ENCODE measurements at places on chromosomes 7 and 10. TPM values are rescaled to one million over a fixed set of nuclear protein-coding genes. Genes with fewer than 3 reads are reported as not detected.

ITPRID1 gene
- total RNA-seq: not detected

- no peak for DNase-seq
Observed at GRCh38 chr10:122363311-122363710, 11.2 kb upstream of the PLEKHA1 start.

DNA sequence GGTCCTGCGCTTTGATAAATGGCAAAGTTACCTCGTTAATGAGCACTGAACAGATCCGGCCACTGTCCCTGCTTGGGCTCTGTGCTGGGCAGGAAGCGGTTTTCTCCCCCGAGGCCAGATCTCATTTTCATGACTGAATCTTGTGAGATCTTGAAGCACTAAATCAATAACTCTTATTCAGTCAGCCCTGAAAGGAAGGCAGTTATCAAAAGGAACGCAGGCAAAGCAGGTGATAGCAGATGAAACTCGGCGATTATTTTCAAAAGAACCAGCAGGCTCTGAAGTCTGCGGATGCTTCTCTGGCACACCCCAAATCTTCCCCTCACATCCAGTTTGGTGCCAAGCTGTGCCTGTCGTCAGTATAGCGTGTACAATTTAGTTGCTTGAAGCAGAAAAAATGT, 228.7 kb downstream of the BAMBI start:
- DNase-seq: no peak

- DNase-seq: no peak
Observed at GRCh38 chr7:31699050-31699449, 12.0 kb downstream of the PPP1R17 start.

DNA sequence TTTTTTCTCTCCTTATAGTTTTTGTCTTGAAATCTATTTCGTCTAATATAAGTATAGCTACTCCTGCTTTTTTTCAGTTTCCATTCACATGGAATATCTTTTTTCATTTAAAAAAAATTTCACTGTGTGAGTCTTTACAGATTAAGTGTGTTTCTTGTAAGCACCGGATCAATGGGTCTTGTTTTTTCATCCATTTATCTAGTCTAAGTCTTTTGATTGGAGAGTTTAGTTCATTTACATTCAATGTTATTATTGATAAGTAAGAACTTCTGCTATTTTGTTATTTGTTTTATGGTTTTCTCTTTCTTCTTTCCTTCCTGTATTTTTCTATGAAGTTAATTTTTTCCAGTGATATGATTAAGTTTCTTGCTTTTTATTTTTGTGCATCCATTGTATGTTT, 216.7 kb upstream of the CNTNAP2 start:
- DNase-seq: no peak

- DNase-seq: no peak
Observed at GRCh38 chr10:44569193-44570091, 184.5 kb upstream of the CXCL12 start.

All from activated naive CD4-positive, alpha-beta T cell treated with anti-CD3 and anti-CD28 coated beads, Interleukin-2, amount 50 U/mL, for 72 hours (primary cell).